ENCODE measurements at places on chromosomes 2 and 18.

- DNase-seq = no peak
Observed at GRCh38 chr18:4369705-4370104, 85.4 kb downstream of the DLGAP1 start.

DNA sequence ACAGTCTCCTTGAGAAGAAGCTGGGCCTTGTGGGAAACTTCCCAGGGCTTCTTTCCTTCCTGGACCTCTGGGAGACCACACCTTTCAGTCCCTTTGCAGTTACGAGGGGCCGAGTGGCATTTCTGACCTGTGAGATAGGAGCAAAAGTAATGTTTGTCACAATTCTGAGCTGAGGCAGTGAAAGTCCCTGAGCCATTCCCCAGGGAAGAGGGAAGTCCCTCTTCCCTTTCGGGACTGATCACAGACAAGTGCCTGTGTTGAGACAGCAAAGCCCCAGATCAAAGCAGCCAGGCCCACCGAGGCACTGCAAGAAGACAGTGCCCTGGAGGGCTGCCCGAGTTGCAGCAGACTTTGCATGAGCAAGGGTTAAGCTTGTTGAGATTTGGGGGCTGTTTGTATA is 41.9 kb downstream of the RHOB start:
- no peak for DNase-seq

- no peak for DNase-seq
Observed at GRCh38 chr2:219401606-219402005, 13.9 kb upstream of the DNPEP start.

DNA sequence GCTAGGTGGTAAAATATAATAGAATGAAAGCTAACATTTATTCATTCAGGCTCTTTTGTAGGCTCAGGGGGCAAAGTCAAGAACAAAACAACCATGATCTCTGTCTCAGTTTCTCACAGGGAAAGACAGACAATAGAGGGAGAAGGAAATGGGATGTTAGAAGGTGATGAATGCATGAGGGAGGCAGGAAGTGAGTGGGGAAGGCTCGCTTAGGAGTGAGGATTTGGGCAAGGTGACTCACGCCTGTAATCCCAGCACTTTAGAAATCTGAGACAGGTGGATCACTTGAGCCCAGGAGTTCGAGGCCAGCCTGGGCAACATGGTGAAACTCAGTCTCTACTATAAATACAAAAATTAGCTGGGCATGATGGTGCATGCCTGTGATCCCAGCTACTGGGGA is 88.4 kb downstream of the CTIF start:
- DNase-seq = no peak

DNA sequence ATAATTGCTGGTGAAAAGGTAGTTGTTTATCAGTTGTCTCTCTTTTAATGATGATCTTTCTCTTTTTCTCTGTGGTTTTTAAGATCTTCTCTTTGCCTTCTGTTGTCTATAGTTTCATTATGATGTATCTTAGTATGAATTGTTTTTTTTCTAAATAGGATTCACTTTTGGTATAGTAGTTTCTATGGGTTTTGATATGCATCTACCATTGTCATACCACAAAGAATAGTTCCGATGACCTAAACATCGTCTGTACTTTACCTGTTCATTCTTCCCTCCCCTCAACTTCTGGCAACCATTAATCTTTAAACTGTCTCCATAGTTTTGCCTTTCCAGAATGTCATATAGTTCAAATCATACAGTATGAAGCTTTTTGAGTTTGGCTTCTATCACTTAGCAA is 19.6 kb downstream of the RDH14 start:
- DNase-seq = no peak

DNA sequence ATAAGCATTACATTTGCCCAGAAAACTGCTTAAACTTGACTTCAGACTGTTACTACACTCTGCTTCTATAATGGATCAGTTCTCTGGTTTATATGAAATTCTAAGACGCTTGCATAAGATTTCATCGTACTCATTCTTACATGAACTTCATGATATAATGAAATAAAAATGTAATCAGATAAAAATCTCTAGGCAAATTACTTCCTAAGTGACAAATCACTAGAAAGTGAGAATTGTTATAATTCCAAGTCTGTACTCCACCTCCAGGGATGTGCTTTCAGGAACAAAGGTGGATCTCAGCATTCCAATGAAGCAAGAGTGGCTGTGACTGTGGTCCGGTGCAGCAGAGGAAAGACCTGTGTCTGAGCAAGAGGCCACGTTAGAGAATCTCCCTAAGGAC is 226.2 kb downstream of the PIEZO2 start:
- DNase-seq = no peak

- peak; percentile 81 for DNase-seq
Observed at GRCh38 chr18:46623541-46623940, 33.5 kb downstream of the LOXHD1 start.

DNA sequence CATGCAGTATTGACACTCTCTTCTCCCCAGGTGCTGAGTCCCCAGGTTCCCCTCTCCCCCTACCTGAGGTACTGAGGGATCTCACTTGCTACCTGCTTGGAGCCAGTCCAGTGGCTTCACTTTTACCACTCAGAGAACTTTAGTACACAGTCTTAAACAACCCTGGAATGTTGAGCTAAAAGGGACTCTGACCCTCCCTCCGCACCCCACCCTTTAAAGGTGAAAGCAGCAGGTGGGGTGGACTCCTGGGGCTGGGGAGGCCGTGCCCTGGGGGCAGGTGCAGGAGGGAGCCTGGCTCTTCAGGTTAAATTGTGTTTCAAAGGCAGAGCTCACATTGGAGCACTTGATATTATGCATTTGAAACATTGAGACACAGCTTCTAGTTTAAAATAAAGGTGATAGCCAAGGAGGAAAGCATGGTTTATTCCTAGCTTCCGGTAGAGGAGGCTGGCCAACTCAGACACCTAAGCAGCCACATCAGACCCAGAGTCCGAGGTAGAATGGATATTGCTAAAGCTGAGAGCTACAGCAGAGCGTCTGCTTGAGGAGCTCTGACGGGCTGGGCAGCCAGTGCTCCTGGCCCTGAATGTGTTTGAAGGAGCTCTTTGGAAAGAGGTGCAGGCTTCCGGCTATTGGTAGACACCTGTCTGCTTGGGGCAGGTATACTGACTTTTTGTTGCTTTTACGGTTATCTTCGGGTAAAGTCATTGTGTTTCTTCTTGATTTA is 196.4 kb downstream of the AGAP1 start:
- DNase-seq = no peak

DNA sequence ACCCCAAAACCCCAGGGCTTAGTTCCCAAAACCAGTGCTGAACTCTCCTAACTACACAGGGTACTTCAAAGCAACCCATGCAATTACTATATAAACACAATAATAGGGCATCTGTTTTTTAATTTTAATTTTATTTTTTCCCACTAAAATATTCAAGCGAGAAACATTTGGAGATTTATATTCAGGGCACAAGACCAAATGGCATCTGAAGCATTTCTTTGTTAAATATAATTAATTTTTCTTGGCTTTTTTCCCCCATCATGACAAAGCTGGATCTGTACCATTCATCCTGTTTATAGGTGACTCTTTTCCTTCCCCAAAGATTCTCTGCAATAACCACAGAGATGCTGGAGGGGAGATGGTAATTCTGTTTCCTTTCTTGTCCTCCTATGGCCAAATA is 18.1 kb upstream of the HDAC4 start:
- DNase-seq = no peak

DNA sequence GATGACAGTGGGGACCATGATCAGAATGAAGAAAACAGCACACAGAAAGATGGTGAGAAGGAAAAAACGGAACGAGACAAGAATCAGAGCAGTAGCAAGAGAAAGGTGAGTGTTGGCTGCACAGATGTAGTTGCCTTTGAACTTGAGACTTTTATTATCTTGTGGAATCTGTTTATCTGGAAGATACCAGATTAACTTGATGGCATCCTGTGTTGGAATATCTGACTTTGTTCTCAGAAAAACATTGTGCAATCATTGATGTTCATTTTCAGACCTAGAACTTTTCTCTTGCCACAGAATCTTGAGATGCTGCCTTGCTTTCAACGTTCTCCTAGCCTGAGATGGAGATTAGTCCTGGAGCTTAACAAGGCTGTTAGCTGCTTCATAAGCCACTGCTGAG is 5.9 kb downstream of the EIF4E2 start:
- no peak for DNase-seq

DNA sequence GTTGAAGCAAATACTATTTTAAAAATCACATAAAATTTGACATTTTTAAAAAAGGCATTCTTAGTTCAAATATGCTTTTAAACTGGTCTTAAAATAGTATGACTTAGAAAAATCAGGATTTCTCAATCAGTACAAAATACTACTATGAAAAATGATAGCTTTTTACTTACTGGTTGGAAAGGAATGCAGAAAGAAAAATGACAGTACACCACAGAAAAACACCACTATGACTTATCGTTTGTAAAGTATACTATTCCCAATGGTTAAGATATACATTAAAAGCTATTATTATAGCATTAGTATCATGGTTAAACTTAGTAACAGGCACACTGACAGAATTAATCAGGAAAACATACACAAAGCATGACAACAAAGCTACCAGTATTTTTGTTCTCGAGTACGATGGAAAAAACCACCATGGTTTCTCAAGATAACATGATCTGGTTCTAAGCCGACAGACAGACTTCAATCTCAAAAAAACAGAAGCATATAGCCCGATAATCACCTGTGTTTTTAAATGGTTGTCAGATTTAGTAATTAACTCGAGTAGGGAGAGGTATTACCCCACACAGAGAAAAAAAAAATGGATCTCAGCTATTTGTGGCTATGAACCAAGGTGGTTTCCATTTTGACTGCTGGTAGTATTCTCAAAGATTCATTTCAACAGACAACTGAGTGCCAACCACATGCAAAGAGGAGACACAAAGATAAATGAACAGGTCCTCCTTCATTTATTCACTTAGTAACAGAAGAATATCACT is 39.1 kb downstream of the CUL3 start:
- DNase-seq = no peak

DNA sequence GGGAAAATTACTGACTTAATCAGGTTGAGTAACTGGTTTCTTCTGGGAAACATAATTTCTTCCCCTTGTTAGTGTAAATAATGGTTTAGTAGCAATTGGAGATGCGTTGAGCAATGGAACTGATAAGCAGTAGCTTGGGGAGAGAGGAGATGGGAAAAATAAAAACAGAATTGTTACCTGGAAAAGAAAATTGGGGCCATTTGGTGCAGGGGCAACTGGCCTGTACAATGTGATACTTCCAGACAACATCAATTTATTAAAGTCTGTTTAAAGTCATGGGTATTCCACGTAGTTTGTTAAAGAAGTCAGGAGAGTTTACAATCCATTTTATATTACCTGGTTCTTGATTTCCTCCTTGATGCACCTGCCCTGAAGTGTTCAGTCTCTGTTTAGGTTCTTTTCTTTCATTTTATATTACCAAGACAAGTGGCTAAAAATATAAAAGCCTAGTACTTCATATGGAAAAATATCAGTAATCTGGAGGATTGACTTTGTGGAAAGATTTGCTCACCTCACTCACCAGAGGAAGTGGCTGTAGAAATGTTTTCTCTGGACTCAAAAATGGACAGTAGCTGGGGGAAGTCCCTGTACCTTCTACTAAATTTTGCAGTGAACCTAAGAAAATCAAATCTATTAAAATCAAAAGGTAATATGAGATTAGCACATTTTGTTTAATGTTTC is 161.0 kb downstream of the DDX1 start:
- DNase-seq = no peak

DNA sequence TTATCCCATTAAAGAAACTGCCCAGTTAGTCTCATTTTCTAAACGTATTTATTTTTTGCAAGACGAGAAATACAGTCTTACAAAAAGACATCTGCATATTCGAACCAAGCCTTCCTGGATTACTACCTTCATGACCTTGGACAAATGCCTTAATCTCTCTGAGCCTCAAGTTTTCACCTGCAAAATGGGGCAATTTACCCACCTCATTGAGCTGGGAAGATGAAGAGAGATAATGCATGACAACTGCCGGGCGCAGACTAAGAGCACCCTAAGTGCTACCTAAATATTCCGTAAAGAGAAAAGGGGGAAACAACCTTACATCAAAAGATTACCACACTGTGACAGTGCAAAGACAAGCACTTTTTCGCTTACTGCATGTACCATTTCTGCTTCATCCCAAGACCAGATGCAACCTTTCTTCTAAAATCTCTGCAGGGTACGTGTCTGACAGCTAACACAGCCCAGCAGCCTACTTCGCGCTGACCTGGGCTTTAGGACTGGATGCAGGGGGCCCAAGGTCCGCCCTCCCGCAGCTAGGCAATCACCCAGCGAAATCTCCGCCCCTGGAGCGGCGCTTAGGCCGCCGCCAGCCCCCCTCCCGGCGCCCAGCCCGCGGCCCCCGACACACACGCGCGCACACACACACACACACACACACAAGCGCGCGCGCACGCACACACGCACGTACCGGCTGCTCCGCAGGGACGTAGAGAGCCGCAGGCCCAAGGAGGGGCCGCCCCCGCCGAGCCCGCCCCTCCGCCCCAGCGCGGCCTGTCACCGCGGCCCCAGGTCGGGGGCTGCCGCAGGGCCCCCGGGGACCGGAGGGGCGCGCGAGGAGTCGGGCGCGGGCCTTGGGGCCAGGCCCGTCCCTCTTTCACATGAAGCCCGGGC is 766 bp downstream of the MAP3K2 start:
- peak; percentile 68 for DNase-seq

DNA sequence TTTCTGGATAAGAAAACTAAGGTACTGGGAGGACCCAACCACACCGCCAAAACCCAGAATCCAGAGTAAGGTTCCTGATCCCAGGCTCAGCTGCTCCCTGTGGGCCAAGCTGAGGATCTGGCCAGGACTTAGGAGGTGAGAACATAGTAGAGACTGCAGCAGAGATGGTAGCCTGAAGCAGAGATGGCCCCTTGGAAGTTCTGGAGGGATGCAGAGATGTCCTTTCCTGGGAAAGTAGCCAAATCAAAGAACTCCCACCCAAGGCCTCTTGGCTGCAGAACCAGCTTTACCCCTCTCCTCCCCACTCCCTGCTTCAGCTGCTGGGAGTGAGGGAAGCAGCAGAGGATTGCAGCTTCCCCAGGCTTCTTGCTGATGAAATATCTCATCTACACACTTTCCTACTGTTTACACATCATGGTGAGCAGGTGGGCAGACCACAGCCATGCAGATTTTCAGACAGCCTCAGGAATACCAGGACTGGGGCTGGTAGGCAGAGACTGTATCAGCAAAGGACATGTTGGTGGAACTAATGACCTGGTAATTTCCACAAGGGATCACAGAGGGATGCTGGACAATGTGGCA is 32.7 kb downstream of the TMEM17 start:
- DNase-seq = no peak

DNA sequence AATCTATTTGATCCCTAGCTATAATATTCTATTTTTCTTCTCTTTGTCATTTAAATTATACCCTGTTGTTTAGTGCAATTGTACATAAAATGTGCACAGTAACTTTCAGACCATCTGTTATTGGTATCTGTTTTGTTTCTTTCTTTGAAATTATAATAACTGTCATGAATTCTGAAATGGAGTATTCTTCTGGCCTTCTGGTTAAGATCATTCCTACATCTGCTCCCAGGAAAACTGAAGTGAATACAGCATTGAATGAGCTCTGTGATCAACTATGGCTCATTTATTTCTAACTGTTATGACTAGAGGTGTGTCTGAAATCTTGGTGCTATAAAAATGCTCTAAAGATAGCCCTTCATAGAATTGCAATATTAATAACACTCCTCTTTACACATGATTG is 788.4 kb upstream of the TMEFF2 start:
- no peak for DNase-seq

- no peak for DNase-seq
Observed at GRCh38 chr18:67733088-67733487, 216.6 kb upstream of the DSEL start.

GRCh38 chr2:227462462-227462951 is 9.4 kb upstream of the AGFG1 start:
- no peak for DNase-seq

GRCh38 chr18:56224669-56225561 is 413.5 kb downstream of the TXNL1 start:
- DNase-seq = no peak

- no peak for DNase-seq
Observed at GRCh38 chr2:64448041-64448426, 5.9 kb upstream of the LGALSL start.

All from lower leg skin (tissue), 4 donors.